Activated CD8-positive, alpha-beta memory T cell treated with anti-CD3 and anti-CD28 coated beads for 36 hours (primary cell): ENCODE measurements at places on chromosomes 2 and 18. TPM values are rescaled to one million over a fixed set of nuclear protein-coding genes. Genes with fewer than 3 reads are reported as not detected.

Gene AOX1
- not detected for total RNA-seq

Gene PLB1
- 0.73 TPM for total RNA-seq

Gene CNGA3
- not detected for total RNA-seq

Gene MATN3
- total RNA-seq = not detected

Gene ZNF521
- total RNA-seq = not detected

Gene CDH20
- total RNA-seq = 0.19 TPM

Gene CPS1
- total RNA-seq = 2.4 TPM

Gene ALPP
- total RNA-seq = not detected

Gene TCF23
- not detected for total RNA-seq
